ENCODE measurements at places on chromosomes 5 and 9. TPM values are rescaled to one million over a fixed set of nuclear protein-coding genes. Genes with fewer than 3 reads are reported as not detected.

- H3K36me3 ChIP-seq = no peaks in the 10 kb centered on the region
- peaks cover 91% of the 10 kb centered on the region for H3K4me1 ChIP-seq
- peak overlapping the region; percentile 97 for H3K27ac ChIP-seq
- no peak for DNase-seq
- no peak overlapping the region for H3K4me3 ChIP-seq
These were observed 13.0 kb downstream of the GSN start for GRCh38 chr9:121280715-121281613.

PAIP1 gene
- 68.0 TPM for total RNA-seq

GRCh38 chr9:15249981-15250380, 57.0 kb downstream of the TTC39B start:
- H3K27ac ChIP-seq = no peak overlapping the region
- H3K27me3 ChIP-seq = no peaks in the 10 kb centered on the region
- no peak overlapping the region for H3K4me3 ChIP-seq
- H3K4me1 ChIP-seq = no peaks in the 10 kb centered on the region

GRCh38 chr9:8365029-8365428, 565.5 kb upstream of the DMAC1 start:
- H3K4me1 ChIP-seq = no peaks in the 10 kb centered on the region
- H3K27me3 ChIP-seq = no peaks in the 10 kb centered on the region

GRCh38 chr5:126527892-126528291, 67.1 kb downstream of the ALDH7A1 start:
- DNase-seq = no peak
- H3K27ac ChIP-seq = no peak overlapping the region
- H3K4me1 ChIP-seq = no peaks in the 10 kb centered on the region

FOXD4 gene
- not detected for total RNA-seq

BARHL1 gene
- not detected for total RNA-seq

DNA sequence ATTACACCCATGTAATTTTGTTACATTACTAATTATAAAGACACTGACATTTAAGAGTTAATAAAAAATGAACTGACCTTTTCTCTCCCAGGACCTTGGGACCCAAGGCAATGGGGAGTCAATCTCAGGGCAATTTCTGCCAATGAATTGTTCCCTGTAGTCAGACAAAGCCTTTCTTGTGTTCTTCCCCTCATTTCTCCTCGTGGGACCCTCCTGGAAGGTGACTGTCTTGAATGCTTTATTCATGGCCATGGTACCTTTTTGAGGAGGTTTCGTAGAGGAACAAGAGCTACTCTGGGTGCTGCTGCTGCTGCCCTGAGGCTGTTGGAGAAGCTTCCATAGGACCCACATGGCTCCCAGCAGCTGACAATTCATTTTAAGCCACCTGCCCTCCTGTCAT, 190.3 kb downstream of the SNX18 start:
- H3K27ac ChIP-seq = no peak overlapping the region
- H3K4me1 ChIP-seq = no peaks in the 10 kb centered on the region
- DNase-seq = no peak

ZNF879 gene
- 2.6 TPM for total RNA-seq

ZNF169 gene
- 6.5 TPM for total RNA-seq

CSF1R gene
- total RNA-seq = 24.6 TPM

- no peak for DNase-seq
- H3K27ac ChIP-seq = no peak overlapping the region
- H3K4me1 ChIP-seq = no peaks in the 10 kb centered on the region
- H3K27me3 ChIP-seq = no peaks in the 10 kb centered on the region
These were observed 103.5 kb downstream of the NDUFAF2 start for GRCh38 chr5:61048534-61048933.

PCDHGA9 gene
- total RNA-seq = 3.7 TPM

DNA sequence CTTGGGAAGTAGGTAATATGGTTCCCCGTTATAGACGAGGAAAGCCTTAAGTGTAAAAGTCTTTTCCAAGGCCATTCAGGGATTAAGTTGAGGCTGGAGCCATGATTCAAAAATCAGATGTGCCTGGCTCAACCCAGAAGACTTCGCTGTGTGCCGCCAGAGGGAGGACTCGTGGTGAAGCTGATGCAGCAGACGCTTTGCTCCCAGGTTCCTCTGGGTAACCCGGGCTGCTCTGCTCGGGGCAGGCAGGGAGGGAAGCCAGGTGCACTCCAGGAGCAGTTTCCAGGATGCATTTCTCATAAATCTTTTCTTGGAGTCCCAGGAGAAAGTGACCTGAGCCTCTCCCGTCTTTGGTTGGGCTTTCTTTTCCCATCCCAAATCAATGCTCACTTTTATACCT, 62.9 kb upstream of the ICE1 start:
- no peak overlapping the region for H3K27ac ChIP-seq
- no peaks in the 10 kb centered on the region for H3K27me3 ChIP-seq
- no peak for DNase-seq
- no peaks in the 10 kb centered on the region for H3K36me3 ChIP-seq

GRCh38 chr5:33612386-33612785, 171.6 kb downstream of the TARS1 start:
- H3K36me3 ChIP-seq = no peaks in the 10 kb centered on the region
- H3K4me3 ChIP-seq = no peak overlapping the region
- DNase-seq = no peak

DNA sequence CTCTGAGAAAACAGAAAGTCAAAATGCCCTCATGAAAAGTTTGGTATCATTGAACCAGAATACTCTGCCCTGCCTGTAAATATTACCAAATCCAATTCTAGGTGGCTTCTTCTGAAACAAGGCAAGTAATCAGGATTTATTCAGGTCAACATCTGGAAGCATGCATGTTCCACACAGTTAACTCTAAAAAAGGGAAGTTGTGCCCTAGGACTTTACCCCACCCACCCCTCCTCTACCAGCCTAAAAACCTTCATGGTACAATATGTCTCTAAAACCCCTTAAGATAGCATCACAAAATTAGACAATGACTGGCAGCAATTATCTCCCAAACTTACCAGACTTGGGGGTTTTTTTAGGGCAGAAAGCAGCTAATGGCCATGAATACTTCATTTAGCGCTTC, 414.8 kb upstream of the SLC30A5 start:
- H3K4me3 ChIP-seq = no peak overlapping the region
- DNase-seq = no peak
- H3K27me3 ChIP-seq = no peaks in the 10 kb centered on the region

DNA sequence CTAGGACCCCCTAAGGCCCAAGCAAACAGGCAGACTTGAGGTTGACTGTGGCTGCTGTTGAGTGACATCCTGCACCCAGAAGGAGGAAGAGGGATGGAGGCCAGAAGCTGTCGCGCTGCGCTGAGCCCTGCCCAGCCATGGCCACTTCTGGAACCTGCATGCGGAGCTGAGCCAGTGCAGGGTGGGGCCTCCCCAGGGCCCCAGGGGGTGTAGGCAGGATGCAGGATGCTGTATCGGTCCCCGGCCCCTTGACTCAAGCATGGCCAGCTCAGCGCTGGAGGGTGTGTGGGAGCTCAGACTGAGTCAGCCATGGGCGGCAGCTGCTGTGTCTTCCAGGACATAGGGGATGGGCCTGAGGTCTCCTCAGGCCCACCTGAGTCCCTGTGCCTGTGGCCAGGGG, 26.9 kb downstream of the GLT6D1 start:
- no peak overlapping the region for H3K27ac ChIP-seq
- peak; percentile 23 for DNase-seq
- no peaks in the 10 kb centered on the region for H3K27me3 ChIP-seq

DNA sequence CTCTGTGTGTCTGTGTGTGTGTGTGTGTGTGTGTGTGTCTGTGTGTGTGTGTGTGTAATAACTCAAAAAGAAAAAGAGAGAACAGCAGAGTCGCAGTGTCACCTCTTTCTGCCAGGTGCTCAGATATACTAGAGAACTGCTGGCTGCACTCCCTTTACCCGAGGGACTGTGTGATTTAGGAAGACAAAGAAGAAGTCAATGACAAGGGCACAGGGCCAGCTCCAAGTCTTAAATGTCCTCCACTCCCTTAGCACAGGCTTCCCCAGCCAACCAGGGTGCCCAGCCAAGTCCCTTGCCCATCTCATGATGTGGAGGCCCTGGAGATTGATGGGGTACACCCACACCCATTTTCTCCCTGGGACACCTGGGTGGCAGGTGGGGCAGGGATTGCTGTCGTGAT, 8.7 kb downstream of the CCNJL start:
- H3K27me3 ChIP-seq = no peaks in the 10 kb centered on the region
- no peaks in the 10 kb centered on the region for H3K4me1 ChIP-seq

PCDHGA5 gene
- total RNA-seq = 5.0 TPM

DNA sequence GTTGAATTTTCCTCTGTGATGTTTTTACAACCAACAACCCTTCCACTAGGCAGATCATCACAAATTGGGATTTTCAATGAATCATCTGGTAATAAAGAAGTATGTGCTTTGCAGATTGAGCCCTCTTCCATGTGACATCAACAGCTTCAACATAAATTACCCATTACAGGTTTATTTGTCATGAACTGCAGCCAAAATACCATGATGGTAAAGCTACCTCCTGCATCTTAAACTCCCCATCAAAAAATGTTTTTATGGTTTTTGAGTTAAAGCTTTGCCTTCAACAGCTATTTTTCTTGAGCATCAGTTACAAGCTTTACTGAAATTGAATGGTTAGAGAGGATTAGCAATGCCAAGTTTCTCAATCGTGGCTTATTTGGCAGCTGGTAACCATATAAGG, 211.4 kb upstream of the TUSC1 start:
- H3K4me1 ChIP-seq = no peaks in the 10 kb centered on the region
- no peak overlapping the region for H3K4me3 ChIP-seq
- H3K36me3 ChIP-seq = no peaks in the 10 kb centered on the region
- DNase-seq = no peak

GRCh38 chr5:180053061-180053602, 18.4 kb downstream of the RNF130 start:
- H3K27me3 ChIP-seq = no peaks in the 10 kb centered on the region
- no peaks in the 10 kb centered on the region for H3K36me3 ChIP-seq
- H3K4me3 ChIP-seq = no peak overlapping the region
- DNase-seq = no peak

GTF2H2 gene
- 10.4 TPM for total RNA-seq

DNA sequence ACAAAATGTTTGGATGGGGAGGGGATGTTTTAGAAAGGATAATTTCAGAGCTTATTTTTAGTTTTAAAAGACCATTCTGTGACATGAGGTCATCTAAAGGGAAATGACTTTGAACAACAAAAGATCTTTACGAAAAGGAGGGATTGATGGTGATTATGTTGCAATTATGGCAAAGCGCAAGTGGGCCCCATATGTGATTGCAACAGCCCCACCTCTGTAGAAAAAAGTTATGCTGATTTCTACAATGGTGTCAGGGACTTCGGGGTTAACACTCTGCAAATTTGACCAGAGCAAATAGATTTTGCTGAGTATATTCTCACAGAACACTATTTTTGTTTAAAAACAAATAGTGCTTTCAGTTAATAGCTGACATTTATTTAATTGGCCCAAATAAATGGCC, 312.8 kb downstream of the NSG2 start:
- H3K4me1 ChIP-seq = peaks cover 5% of the 10 kb centered on the region
- H3K27me3 ChIP-seq = no peaks in the 10 kb centered on the region
- H3K4me3 ChIP-seq = no peak overlapping the region
- H3K36me3 ChIP-seq = no peaks in the 10 kb centered on the region
- no peak overlapping the region for H3K27ac ChIP-seq

DNA sequence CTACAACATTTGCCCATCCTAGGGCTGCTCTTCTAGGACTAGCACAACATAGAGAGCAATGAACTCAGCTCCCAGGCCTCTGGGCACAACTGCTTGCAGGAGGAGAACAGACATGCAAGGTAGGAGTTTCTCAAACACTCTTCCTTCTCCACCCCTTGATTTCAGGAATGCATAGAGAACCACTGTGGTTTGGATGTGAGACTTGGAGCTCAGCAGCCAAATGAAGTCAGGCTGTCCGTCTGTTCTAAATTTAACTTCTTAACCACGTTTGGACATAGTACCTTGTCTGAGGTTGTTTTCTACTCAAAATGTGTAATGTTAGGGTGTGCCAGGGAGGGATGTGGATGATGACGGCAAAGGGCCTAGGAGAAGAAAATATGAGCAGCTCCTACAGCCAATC, 515.1 kb upstream of the TNC start:
- DNase-seq = no peak
- no peak overlapping the region for H3K4me3 ChIP-seq
- no peak overlapping the region for H3K27ac ChIP-seq
- H3K36me3 ChIP-seq = no peaks in the 10 kb centered on the region

DNA sequence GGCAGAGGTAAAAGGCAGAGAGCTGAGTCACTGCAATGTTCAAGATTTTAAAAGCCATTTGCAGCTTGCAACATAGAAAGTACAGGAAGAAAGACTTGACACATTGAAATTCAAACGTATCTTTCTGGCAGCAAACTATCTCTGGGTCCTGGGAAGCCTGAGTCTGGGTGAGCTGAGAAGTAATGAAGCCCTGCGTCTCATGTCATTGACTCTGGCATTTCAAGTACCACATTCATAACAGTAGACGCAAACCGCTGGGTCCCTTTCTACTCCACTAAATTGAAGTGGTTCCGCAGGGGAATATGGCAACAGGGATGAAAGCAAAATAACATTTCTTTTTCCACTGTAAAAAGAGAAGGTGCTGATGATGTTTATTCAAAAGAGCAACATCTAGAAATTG, 694.3 kb downstream of the BRINP1 start:
- no peaks in the 10 kb centered on the region for H3K27me3 ChIP-seq
- no peak overlapping the region for H3K27ac ChIP-seq
- no peaks in the 10 kb centered on the region for H3K36me3 ChIP-seq
- H3K4me3 ChIP-seq = no peak overlapping the region
- no peak for DNase-seq

CARTPT gene
- total RNA-seq = not detected

DNA sequence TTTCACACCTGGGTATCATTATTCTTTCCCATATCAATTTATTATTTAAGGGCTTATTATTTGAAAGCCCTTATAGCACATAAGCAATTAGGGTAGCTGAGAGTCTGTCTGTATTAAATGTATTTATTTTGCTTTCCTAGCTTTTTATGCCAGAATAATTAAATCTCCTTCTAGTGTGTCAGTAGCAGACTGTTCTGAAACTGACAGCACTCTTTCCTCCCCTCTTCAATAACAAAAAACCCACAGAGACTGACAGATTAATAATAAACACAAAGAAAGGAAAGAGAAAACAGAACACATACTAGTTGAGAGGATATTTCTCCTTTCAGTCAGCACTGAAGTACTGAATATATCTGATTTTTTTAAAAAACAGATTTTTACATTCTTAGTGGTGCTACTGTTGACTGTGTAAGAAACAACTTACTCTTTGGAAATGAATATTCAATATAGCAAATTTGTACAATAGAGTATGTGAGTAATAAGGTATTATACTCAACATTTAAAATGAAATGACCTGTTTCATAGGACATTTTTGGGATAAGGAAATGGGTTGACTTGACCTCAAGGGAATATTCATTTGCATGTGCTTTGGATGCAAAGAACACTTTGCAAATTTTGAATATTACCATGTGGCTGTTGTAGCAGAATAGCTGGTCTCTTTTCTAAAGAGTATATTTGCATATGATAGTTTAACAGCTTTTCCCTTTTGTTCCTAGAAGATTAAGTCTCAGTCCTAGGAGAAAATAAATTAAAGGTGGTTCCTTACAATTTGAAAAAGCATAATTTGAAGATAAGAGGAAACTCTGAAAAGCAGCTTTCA, 208.3 kb downstream of the SPATA31D1 start:
- H3K4me3 ChIP-seq = no peak overlapping the region
- H3K4me1 ChIP-seq = no peaks in the 10 kb centered on the region

- DNase-seq = no peak
- peaks cover 8% of the 10 kb centered on the region for H3K36me3 ChIP-seq
- H3K4me1 ChIP-seq = no peaks in the 10 kb centered on the region
- no peak overlapping the region for H3K4me3 ChIP-seq
- no peak overlapping the region for H3K27ac ChIP-seq
These were observed 13.8 kb downstream of the TMEM267 start for GRCh38 chr5:43469671-43470391.

SVEP1 gene
- total RNA-seq = 20.0 TPM

- H3K4me3 ChIP-seq = no peak overlapping the region
- DNase-seq = peak; percentile 78
- H3K27ac ChIP-seq = peak overlapping the region; percentile 26
- no peaks in the 10 kb centered on the region for H3K36me3 ChIP-seq
These were observed 54.4 kb downstream of the GNAQ start for GRCh38 chr9:77977210-77977611.

PTPRD gene
- total RNA-seq = 5.5 TPM

LMNB1 gene
- total RNA-seq = 2.6 TPM
